ENCODE measurements at places on chromosomes 6 and 20.
A peak's percentile ranks its signal among the peaks of the same experiment; 100 is the strongest.

DNA sequence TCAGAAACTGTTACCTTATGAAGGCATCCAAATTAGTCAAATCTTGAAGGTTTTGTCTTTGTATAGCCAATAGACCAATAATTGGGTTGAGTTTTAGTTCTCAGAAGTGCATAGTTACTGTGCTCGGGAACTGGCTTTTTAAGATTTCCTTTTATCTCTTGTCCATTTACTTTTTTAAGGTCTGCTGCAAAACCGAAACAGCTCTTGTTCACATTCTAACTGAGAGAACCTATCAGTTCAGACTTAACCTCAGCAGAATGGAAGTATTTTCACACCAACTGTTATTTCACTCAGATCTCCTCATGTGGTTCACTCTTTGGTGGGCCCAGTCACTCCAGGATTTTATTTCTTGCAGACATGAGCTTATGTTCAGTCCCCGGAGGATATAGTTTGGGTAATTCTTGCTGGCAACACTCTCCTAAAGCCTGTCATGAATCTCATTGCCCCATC is 55.5 kb downstream of the TPBG start:
- peak; percentile 46 for DNase-seq

- DNase-seq: peak; percentile 64
Measured at GRCh38 chr6:77292564-77293546, 170.4 kb downstream of the HTR1B start.

DNA sequence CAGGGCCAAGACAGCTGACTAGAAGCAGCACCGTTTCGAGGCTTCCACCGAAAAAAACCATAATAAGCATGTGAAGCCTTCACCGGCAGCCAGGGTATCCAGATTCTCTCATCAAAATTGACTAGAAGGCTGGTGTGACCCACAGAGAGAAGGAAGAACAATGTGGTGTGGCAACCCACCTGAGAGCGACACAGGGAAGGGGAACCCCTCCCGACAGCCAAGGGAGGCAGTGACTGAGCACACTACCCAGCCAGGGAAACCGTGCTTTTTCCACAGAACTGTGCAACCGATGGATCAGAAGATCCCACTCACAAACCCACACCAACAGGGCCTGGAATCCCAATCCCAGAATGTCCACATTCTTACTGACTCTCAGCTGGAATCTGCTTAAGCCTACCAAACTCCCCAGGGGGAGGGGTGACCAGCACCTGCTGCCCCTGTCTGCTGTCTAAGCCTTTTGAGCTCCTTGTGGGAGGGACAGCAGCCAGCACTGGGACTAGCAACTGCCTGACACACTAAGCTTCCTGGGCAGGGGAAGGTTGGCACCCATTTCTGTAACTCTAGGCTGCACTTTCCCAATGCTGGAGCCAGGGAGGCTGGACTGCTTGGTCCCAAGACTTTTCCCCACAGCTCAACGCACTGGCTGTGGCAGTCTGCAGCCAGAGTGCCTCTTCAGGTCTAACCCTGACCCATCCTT is 231.9 kb upstream of the FAM83B start:
- DNase-seq: no peak

DNA sequence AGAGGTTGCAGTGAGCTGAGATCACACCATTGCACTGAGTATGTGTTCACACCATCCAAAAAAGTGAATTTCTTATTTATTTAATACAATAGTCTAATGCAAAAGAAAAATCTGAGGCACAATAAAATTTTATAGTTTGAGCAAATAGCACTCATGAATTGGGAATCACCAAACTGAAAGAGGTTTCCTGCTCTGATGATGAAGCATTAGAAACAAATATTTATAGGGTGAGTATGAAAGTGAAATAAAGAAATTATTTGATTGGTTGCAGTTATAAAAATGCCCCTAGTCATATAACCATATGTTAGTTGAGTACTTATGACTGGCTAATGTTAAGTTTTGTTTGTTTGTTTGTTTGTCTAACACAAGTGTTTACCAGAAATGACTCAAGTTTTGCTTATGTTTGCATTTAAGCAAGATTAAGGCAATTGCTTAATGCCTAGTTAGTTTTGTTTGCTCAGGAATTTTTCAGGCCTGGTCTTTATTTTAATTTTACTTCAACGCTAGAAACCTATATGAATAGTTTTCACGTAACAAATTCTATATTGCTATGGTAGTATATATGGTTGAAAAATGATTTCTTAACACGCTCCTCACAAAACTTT is 151.5 kb upstream of the FAM83B start:
- no peak for DNase-seq

DNA sequence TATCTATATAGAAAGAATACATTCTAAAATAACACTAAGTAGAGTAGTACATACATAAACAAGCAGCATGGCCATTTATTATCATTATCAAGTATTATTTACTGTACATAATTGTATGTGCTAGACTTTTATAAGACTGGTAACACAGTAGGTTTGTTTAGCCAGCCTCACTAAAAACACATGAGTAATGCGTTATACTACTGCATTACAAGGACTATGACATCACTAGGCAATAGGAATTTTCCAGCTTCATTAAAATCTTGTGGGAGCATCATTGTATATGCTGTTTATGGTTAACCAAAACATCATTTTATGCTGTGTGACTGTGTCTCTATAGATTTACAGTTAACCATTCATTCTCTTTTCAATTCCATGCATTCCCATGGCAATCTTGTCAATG is 131.7 kb upstream of the HDGFL1 start:
- DNase-seq: peak; percentile 15

- DNase-seq: no peak
Measured at GRCh38 chr6:54248319-54248718, 59.9 kb upstream of the TINAG start.

GRCh38 chr20:63165356-63166192 is 50.4 kb downstream of the YTHDF1 start:
- DNase-seq: no peak

GRCh38 chr20:33914919-33915318 is 78.8 kb upstream of the RALY start:
- peak; percentile 56 for DNase-seq

GRCh38 chr6:70379473-70380013 is 33.8 kb upstream of the FAM135A start:
- no peak for DNase-seq

DNA sequence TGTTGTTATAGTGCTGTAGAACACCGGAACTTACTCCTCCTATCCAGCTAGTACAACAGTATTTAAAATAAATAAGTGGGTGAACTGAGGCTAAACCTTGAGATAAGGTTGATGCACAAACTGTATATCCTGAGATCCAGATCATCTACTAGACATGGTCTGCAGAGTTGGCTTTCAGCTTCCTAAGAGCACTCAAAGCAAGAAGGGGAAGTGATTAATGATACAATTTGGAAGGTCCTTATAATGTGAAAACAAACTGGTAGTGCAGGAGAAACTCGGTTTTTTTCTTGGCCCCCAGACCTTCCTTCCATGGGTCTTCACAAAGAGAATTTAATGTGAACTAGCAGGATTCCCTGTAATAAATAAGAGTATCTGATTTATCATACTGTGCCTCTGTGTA is 27.4 kb upstream of the RREB1 start:
- DNase-seq: no peak

- peak; percentile 58 for DNase-seq
Measured at GRCh38 chr20:50580842-50581544, 70.8 kb downstream of the PTPN1 start.

DNA sequence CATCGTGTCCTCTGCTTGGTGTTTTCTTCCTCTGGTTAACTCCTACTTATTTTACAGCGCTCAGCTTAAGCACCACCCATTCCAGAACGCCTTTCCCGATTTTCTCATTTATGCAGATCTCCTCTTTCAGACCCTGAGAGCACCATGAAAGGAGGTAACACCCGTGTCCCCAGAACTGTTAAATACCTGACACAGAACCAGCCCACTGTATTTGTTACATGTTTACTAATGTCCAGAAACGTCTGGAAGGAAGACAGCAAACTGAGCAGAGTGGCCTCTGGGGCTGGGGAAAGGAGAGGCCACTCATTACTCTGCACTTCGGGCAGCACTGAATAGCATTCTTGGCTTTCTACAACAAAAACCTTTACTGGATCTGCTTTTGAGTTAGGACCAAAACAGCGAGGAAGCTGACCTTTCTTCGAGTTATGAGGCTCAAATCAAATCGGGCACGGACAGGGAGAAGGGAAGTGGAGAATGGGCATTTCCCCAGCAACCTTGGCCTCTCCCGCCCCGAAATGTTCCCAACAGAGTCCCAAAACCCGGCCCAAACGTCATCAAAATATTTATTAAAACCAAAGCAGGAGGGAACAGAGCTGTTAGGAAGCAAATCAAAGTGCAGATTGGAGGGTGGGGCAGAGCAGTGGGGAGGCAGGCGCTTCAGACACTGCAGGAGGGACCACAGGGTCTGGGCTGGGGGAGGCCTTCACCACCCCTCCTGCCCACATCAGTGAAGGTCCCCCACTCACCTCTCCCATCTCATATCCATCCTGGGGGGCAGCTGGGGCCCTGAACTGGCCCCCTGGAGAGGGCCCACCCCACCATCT is 1.1 kb upstream of the NECAB3 start:
- peak; percentile 54 for DNase-seq

GRCh38 chr6:5295623-5296022 is 34.3 kb downstream of the FARS2 start:
- no peak for DNase-seq

DNA sequence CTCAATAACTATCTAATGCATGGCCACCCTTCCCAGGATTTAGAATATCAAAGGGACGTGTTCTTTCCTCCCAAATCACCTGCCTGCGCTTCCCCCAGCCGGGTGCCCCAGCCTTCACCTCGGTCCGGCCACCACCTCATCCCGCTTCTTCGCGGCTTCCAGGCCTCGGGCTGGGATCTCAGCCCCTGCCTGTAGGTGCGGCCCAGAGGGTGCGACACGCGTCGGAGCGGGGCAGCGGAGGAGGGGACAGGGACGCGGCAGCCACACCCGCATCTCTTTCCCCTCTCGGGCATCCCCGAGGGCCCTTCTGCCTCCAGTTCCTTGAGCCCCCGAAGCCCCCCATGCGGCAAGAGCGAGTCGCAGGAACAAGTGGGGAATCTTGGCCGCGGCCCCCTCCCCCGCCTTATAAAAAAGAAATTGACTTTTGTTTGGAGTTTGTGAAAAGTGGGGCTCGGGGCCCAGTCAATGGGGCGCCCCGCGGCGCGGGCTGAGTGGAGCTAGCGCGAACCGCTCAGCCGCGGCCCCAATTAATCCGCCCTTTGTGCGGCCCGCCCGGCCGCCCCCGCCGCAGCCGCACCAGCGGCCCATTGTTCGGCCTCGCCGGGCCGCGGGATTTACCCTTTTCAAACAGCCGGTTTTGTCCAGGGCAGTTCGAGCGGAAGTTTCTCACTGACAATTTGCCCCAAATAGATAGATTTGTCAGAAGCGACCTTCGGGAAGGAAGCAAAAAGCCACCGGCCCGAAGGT is 8.4 kb upstream of the NR2E1 start:
- no peak for DNase-seq

DNA sequence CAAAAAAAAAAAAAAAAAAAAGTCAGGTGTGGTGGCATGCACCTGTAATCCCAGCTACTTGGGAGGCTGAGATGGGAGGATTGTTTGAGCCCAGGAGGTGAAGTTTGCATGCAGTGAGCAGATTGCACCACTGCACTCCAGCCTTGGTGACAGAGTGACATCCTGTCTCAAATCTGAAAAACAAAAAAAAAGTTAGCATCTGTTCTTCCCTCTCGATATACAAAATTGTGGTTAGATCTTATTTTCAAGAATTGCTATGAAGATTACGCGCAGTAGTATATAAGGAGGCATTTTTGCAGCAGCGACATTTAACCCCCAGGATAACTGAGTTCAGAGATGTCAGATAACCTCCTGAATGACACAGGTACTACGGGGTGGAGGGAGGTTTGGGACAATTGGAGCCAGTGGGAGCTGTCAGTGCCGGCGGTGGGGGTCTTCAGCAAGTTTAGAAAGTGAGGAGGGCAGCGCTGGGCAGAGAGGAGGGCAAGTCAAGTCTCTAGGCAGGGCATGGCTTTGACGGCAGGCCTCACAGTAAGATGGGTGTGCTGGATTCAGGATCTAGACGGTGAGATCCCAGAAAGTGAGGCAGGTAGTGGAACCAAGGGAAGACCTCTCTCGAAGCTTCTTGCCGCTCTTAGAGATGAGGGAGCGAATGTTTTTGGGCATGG is 26.2 kb upstream of the MRPS18A start:
- no peak for DNase-seq

GRCh38 chr6:80946402-80946801 is 806.1 kb downstream of the TENT5A start:
- no peak for DNase-seq

DNA sequence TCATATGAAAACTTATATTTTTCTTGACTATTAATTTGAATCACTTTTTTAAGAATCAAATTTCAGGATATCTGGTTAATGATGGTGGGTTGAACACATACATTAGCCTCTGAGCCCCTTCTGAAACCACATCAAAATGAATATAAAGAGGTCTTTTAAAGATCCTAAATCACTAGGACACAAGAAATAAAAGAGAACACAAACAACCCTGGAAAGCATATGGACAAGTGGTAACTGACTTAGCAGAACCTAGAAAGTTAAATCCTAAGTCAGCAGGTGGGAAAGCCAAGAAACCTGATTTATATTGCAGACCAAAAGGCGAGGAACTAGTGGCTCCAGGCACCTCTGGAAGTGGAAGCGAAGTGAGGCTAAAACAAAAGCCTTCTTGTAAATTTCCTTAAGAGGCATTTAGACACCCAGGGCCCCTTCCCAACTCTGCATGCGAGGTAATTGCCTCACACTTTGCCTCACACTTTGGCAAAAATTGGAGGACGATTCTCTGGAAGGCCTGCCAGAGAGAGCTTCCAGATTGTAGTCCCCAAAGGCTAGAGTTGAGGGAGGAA is 293.9 kb downstream of the KHDC1L start:
- DNase-seq: no peak

Data from fibroblast of mammary gland (primary cell).